ACHN (cell line): ENCODE measurements at places on chromosomes 2 and 18.

- DNase-seq = no peak
These were observed 65.4 kb upstream of the ACAA2 start for GRCh38 chr18:49878567-49879270.

DNA sequence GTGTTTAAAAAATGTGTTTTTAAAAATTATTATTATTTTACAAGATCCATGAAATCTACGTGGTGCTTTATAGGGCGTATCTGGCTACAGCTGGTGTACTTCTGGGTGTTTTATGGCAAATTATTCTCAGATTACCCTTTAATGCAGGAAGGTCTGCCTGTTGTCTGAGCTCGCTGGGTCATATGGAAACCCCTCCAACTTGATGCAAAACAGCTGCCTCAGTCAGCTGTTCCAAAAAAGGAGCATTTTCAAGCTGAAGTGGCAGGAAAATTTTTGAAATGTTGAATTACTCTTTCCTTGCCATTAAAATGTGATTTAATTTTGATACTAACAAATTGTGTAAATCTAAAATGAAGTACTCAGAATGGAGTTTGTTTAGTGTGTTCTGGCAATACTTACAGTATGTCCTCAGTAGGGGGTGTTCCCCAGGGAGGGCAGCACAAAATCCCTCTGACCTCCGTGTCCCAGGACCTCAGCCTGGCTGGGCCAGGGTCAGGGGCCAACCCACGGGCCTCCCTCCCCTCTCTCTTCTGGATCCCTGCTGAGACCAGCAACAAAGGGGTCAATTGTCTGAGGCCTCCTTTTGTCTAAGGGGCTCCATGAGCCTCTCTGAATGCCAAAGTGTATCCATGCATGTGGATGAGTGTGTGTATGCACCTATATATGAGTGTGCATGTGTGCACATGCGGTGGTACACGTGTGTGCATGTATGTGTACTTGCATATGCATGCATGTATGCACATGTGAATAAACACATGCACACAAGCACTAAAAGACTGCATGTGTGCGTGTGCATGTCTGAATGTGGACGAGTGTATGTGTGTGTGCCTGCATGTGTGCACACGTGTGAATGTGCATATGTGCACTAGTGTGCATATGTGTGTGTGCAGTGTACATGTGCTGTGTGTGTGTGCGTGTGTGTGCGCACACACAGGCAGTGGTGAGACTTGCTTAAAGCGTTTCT lies 105.4 kb downstream of the ACOXL start:
- DNase-seq = no peak

DNA sequence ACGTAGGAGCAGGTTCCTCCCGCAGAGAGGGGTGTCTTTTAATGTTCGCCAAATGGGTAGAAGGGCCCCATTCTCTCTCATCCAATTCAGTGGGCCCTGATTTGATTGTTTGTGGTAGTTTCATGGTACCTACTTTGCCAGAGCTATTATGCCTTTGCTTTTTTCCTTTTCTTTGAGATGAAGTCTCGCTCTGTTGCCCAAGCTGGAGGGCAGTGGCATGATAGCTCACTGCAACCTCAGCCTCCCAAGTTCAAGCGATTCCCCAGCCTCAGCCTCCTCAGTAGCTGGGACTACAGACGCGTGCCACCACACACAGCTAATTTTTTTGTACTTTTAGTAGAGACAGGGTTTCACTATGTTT lies 59.7 kb downstream of the DDX1 start:
- DNase-seq = no peak

DNA sequence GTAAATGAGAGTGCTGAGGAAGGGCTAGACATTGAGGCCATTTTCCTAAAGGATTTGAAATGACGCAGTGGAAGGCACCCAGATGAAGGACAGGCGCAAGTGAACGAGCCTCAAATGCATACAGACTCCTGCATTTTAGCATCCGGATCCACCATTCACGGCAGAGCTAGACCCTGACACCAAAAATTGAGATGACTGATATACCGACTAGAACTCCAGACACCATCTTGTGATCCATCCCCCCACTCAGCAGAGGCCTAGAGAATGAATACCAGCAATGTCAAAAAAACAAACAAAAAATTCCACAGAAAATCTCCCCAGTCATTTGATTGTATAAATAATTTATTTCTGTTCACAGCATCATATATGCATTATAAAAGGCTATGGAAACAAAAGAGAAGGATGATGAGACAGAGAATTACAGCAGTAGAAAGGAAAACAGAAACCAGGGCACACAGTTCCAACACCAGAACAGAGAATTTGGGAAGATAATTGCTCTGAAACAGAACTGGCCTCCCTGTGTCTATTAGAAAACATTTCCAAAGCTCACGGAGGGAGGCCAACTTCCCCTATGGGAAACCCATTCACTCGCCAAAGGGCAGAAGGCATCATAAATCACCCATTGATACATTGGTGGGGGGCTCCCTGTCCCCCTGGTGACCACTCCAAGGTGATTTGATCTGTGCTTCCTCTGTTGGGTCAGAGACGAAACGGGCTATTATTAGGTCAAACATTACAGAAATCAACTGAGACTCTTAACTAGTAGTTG lies 4.0 kb downstream of the ARL4C start:
- DNase-seq = no peak

- peak; percentile 93 for DNase-seq
These were observed 49.6 kb upstream of the PAIP2B start for GRCh38 chr2:71276311-71277146.

DNA sequence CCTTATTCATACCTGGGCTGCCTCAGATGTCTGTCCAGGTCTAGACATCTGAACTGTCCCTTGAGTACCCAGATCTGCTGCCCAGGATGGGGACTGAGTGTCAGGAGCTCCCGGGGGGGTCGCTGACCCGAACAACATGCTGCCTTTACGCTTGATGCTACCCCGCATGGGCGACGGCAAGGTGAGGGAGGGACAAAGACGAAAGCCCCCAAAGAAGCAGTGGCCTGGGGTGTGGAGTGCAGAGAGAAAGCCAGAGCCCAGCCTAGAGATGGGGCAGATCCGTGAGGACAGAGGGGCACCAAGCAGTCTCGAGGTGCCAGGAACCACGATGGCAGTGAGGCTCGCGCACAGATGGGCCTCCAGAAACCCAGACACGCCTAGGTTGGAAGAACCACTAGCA lies 234.7 kb downstream of the ATAD2B start:
- DNase-seq = no peak

GRCh38 chr2:28956415-28956826 lies 24.7 kb upstream of the TOGARAM2 start:
- DNase-seq = peak; percentile 54

- no peak for DNase-seq
These were observed 10.6 kb downstream of the ZFP36L2 start for GRCh38 chr2:43215673-43216255.

DNA sequence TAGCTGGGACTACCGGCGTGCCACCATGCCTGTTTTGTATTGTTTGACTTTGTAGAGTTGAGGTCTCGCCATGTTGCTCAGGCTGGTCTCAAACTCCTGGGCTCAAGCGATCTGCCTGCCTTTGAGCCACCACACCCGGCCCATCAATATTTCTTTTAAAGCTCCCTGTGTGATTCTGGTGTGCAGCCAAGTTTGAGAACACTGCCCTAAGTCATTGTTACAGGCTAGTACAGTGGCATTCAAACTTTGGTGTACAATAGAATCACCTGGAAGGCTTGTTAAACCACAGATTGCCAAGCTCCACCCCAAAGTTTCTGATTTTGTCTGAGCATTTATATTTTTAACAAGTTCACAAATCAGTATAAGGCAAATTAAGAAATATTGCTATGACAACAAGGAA lies 99.9 kb downstream of the RBBP8 start:
- no peak for DNase-seq

DNA sequence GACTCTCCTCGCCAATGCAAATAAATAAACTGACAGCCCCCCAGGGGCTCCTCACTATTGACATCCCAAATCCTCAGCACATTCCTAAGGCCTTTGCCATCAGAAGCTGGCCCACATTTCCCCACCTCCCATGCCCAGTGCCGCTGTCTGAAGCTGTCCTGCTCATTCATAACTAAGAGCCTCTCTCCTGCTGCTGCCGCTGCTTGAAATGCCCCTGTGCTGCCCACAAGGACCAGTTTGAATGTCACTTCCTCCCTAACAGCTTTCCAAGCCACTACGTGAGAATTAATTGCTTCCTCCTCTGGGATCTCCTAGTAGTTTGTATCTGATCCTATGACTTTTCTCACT lies 151.6 kb upstream of the CAPN13 start:
- DNase-seq = no peak

GRCh38 chr2:26223018-26223417 lies 21.4 kb downstream of the HADHA start:
- DNase-seq = no peak

DNA sequence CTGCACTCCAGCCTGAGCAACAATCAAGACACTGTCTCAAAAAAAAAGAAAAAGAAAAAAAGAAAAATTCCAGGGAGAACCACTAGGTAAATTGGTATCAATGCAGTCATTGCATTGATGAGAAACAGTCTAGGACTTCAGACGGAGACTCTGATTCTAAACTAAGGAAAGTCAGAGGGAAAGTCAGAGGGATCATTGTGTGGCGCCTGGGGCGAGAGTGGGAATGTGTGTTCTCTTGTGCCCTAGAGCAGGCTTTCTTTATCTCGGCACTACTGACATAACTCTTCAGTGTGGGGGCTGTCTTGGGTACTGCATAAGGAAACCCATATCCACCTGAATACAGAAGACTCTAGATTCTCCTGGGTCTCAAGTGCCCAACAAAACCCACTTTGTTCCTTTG lies 24.8 kb downstream of the SERPINE2 start:
- no peak for DNase-seq

DNA sequence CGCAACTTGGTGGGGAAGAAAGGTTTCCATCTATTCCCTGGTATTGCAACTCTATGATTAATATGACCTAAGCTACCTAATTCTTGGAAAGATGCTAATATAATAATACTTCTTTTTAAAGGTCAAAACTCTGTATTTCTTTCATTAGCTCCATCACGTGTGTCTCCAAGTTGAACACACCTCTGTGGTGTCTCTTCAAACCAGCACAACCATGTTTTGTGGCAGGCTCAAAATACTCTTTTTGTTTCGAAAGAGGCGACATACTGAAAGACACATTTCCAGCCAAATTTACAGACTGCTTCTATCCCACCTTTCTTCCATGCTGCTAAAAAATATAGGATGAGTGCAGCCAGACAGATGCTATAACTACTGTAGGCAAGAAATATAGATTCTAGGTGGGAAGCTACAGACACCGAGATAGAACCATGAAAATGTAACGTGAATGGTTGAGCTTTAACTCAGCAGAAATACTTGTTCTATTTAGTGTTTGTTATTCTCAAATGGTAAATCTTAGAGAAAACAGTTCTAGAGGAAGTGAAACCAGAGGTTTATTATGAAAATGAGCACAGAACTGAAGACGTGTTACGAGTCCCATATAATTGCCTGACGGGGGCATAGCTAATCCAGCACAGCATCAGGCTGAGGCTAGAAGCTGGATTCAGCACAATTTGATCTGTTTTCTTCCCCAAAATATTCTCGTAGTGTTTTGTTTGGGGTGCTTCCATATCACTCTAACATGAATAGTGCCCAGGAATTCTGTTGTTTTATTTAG lies 991.5 kb upstream of the FANCL start:
- no peak for DNase-seq

DNA sequence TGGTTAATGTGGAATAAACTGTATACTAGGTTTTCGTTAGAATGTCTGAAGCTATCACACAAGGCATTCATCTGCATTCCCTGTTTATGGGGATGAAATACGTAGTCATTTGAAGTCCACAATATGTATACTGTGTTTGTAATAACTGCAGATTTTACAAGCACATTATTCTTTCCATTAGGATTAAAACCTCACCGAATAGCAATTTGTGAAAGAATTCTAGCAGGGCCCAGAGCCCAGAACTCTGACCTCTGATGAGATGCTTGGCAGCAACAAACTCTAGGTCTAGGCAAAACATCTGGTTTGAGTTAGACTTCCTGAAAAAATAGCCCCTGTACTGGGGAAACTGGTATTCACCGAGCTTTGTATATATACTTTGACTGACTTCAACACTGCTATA lies 158.2 kb downstream of the SRBD1 start:
- DNase-seq = no peak

DNA sequence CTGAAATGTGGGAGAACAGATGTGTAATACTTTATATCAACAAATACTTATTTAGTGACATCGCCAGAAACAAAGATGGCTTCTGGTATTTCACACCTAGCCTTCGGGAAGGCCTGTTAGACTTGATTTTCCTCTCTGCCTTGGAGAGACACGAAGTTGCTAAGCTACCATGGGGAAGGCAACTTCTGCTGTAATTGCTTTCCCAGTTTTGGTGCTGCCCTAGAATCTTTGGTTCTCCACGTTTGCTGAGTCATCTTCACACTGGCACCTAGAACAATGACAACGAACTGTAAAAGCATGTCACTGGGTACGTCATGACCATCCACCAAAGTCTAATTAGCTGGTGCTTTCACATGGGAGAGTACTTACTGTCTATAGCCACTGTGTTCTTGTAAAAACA lies 58.7 kb upstream of the ACTR3 start:
- no peak for DNase-seq

GRCh38 chr2:144523596-144524117 lies 3.7 kb upstream of the ZEB2 start:
- peak; percentile 25 for DNase-seq

DNA sequence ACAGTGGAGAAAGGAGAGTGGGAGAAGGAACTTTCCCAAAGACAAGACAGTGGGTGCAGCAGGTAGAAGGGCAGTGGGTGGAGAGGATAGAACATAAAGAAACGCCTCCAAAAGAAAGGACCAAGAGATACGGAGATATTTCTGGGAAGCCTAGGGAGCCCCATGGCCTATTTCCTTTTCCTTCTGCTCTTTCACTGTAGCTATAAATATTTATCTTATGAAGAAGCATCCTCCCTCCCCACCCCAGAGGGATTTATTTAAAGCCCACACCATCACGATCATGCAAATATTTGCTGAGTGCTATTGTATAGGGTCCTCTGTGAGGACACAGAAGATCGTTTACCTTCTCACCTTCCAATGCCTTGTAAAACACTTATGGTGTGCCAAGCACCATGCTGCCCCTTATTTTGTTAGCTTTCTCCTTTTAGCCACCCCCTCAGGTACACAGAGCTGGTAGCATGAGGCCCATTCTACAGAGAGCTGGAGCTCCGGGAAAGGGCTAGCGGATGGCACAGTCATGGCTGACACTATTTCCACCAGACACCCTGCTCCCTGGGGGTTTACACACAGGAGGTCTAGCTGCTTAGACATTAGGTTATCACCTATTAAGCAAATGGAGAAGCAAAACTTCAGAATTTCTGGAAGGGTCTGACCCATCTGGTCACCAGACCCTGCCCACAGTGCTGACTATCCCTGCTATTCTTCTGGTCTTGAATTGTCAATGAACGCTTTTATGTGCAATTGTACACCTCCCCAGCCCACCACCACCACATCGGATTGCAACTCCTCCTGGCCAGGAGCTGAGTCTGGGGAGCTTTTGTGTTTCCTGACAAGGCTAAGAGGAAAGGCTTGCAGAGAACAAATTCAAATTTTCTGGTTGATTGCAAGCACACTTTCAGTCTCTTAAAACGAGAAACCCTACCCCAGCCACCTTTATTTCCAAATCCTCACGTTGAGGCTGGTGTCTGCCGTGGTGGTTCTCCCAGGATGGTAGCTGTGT lies 91.8 kb upstream of the KLF7 start:
- no peak for DNase-seq

GRCh38 chr2:142140434-142140845 lies 9.6 kb upstream of the LRP1B start:
- peak; percentile 57 for DNase-seq

GRCh38 chr2:197804758-197805714 lies 643 bp downstream of the PLCL1 start:
- no peak for DNase-seq
